ENCODE measurements at places on chromosomes 2 and 18.

GRCh38 chr2:220556658-220557057 lies 929.2 kb downstream of the SLC4A3 start:
- DNase-seq: no peak

- no peak for DNase-seq
Observed at GRCh38 chr18:31065036-31065773, 22.7 kb upstream of the DSC3 start.

GRCh38 chr18:46040033-46040746 lies 31.9 kb downstream of the PSTPIP2 start:
- DNase-seq: no peak

GRCh38 chr2:172863341-172863740 lies 127.7 kb downstream of the RAPGEF4 start:
- no peak for DNase-seq

- DNase-seq: no peak
Observed at GRCh38 chr2:9991829-9992273, 40.4 kb downstream of the GRHL1 start.

GRCh38 chr18:62981566-62981965 lies 266.2 kb downstream of the PHLPP1 start:
- no peak for DNase-seq

GRCh38 chr2:154591294-154591820 lies 107.1 kb upstream of the KCNJ3 start:
- DNase-seq: no peak

GRCh38 chr2:96729748-96730147 lies 10.1 kb downstream of the LMAN2L start:
- no peak for DNase-seq

DNA sequence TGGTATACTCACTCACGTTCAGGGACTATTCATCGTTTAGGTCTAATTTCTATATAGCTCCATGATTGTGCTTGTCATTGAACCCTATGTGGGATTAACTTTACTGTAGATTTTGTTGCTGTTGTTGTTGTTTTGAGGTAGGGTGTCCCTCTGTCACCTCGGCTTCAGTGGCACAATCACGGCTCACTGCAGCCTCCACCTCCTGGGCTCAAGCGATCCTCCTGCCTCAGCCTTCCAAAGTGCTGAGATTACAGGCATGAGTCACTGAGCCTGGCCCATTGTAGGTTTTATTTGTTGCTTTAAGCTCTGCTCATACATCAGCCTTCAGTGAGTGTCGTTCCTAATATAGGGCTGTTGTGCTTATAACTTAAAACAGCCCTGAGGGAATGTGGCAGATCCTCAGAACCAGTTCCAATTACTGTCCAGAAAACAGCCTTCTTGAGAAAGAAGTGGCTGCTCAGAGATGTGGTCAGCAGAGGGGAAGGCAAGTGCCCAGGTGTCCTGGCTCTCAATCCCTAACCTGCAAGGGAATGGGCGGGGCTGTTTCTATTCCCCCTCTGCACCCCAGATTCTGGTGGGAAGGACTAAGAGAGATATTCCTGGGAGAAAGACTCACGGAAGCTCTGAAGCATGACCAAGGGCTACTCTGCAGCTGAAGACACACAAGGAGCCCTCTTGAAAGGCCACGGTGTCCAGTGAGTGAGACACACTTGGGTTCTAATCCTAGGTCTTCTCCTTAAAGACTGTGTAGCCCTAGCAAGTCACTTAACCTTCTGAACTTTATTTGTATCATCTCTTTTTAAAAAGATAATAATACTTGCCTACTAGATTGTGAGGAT lies 79.6 kb upstream of the LCLAT1 start:
- DNase-seq: no peak

DNA sequence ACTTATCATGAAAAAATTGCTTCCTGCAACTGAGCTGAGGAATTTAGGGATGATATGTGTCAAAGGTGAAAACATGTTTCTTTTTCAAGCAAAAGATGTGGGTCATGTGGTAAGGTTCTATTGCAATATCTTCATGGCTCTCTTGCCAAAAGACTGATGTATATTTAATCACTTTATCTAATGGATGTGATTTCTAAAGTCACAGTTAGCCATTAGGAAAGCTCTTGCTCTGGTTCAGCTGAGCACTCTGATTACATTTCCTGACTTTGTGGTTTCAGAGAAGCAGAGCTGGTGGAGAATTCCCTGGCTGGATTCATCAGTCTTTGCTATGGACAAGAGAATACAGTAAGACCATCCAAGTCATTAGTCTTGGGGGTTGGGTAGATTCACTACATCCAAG lies 24.4 kb downstream of the SCN9A start:
- DNase-seq: no peak

DNA sequence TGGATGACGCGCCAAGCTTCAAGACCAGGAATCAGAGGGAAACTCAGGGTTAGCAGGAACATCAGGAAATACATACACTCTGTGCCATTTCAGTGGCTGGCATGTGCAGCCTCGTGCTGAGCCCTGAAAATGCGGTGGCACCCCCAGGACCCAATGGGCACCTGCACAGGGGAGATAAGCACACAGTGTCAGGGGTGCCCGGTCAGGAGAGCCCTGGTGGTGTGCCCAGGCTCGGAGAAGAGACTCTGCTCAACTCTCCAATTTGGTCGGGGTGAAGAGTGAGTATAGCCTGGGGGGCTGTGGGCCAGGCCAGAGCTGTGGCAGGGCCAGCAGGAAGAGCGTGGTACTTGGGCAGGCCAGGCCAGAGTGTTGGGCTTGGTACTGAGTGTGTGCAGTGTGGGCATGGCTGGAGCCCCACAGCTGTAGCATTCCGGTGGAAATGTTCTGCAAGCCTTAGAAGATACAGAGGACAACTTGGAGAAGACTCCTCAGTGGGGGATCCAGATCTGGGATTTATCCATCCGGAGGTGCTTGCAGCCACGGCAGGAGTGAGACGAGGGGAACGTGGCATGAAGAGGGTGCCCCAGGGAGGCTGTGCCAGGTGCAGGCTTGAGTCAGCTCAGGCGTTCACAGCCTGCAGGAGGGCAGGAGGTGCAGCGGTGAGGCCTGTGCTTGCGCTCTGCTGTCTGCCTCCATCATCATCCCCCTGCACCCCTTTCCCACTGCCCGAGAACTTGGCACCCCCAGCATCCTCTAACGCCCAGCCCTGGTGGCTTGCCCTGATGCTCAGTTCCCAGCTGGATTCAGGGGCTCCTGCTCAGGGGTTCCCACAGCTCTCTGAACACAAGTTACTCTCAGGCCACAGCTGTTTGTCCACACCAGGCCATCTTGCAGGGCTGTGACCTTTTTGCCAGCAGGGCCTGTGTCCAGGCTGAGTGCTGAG lies 451.7 kb upstream of the HS6ST1 start:
- no peak for DNase-seq

GRCh38 chr2:106363791-106364190 lies 104.4 kb downstream of the RGPD3 start:
- no peak for DNase-seq

- no peak for DNase-seq
Observed at GRCh38 chr18:35041815-35042387, 688 bp downstream of the MAPRE2 start.

- DNase-seq: no peak
Observed at GRCh38 chr2:15159206-15159605, 401.9 kb downstream of the NBAS start.

DNA sequence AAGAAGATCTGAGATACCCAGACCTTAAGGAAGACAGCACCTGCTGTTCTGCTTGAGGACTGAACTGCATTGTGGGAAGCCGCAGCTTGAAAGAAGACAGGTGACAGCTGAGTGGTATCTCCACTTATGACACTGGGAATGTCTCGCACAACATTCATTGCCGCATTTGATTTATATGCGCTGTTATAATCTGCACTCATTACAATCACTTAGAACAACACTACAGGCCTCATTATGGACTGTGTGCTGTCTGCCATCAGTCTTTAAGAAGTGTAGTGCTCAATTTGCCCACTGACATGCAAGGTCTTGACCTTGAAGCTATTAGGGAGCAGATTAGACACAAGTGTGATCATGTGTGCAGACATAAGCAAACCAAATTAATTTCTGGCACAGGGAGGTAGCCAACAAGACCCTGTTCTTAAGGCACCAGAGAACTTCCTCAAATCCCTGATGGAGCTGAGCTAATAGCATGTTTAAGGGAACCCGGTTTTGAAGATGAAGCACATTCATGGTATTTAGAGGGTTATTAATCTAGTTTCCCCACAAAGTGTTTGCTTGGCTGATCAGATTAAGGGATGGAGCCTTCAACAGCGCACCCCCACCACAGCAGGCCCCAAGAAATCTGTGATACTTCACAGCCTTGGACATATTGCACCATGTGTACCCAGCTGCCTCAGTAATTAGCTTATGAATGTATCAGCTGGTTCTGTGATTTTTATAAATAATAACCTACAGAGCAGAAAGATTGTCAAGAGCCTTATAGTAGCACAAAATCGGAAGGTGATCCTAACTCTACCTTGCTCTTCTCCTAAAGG lies 146.8 kb downstream of the SATB2 start:
- DNase-seq: no peak

DNA sequence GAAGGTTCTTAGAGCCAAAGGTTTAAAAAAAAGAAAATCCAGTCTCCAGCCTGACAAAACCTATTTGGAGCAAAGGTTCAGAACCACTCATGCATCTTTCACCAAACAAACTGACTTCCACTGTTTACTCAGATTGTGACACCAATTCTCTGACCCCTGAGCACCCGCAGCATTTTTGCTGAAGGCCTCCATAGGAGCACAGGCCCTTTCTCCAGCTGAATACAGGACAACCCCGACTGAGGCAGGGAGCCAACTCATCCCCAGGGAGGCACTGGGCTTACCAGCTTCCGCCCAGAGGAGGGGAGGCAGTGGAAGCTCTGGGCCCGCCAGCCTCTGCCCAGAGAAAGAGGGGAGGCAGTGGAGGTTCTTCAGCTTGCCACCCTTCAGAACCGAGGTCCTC lies 51.0 kb upstream of the CNGA3 start:
- DNase-seq: no peak

- DNase-seq: peak; percentile 56
Observed at GRCh38 chr18:26548415-26549262, at the start of gene KCTD1. Gene KCTD1 (minus strand): TSS chr18:26548553. CDS start chr18:26548536, 17 bp downstream.

DNA sequence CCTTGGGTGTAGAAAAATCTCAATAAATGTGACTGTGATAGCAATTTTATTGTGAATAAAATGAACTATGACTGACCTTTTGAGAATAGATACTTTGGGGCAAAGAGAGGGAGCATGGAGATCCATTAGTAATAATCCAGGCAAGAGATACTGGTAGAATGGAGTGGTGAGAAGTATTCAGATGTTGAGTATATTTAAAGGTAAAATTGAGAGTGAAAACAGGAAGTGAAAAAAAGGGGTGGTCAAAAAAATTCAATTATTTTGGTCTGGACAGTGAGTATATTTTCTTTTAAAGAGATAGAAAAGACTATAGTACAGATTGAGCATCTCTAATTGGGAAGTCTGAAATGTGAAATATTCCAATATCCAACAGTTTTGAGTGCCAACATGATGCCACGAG lies 1515.6 kb upstream of the NXPH2 start:
- no peak for DNase-seq

DNA sequence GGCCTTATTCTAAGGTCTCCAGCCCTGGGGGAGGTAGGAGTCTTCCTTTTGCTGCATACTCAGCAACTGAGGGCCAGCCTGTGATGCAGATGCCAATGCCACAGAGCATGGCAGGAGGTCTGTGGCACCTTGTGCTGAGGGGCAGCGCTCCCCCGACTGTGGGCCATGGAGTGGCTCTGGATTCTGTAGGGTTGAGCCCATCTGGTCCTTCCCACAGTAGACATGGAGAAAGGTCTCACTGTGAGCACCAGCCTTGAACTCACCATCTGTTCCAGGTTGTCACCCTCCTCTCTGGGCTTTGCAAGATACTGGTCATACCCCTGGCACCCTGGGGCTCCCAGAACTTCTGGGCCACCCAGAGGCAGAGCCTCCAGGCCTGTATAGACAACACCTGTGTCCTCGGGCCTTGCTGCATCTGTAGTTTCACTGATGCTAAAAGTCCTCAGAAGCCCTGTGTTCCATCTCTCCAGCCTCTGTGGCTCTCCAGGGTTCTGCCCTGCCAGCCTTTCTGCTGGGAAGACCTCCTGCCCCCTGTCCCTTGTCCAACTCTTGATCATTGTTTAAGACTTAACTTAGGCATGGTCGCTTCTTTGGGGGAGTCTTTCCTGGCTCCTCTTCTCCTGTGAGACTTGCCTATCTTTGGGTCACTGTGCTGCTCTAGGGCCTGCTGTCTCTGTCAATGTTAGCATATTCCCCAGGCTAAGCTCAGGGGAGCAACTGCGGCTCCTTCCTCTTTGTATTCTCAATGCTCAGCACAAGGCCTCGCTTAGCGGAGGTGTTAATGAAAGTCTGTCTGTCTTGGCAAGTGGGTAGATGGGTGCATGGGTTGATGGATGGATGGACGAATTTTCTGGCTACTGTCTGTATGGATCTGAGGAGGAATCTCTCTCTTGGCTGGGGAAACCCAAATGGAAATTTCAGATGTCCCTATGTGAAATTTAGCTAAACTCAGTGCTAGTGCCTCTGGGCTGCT lies 160.9 kb downstream of the DYSF start:
- no peak for DNase-seq

DNA sequence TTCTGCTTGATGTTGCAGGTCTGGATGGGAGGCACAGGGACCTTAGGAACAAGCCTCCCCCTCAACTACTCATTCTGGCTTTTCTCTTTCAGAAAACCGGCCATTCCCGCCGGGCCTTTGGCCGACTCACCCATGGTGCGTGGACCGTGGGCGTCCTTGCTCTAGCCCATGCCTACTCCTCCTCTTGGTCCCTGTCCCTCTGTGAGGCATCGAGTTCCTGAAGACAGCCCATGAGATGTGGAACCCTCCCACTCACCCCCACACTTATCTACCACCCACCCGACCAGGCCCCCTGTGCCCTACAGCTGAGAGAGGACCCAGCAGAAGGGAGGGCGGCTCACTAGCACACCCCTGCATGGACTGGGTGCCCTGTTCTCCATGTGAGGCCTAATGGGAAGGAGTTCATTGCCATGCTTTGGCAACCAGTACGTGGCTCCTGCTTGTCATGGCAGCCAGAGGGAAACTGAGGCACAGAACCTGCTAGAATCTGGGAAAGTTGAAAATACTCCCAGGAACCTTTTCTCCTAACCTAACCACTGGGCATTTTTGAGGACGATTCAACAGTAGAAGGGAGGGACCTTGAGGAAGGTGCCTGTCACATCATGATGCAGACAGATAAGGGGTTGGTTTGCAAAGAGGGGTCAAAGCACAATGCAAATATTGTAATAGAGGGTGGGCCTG lies 8.5 kb downstream of the SPEG start:
- no peak for DNase-seq

- DNase-seq: no peak
Observed at GRCh38 chr2:62156861-62157496, 38.9 kb upstream of the B3GNT2 start.

DNA sequence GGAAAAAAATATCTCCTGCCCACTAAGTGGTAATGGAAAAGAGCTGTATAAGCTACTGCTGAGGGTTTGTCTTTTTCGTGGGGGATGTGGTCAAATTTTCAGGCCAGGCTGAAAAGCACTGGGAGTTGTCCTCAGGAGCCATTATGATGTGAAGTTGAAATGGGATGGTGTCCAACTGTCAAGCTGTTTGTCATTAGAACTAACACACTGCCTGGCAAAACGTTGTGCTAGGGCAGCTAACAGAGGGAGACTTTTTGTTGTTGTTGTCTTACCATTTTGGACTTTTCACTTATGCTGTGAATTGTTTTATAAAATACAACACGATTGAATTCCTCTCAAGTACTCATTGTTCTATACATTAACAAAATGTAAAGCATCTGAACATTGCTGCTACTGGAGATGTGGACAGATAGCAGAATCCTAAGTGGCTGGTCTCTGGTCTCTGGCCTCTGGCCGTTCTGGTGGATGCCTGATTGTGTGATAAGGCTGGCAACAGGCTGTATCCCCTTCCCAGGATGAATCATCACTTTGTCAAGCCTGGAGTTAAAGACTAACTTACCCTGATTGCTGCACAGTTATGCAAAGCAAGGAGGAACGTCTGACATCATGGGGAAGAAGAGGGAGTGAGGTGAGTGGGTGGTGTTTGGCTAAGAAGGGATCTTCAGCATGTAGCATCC lies 2.3 kb downstream of the MYO1B start:
- no peak for DNase-seq

All from amygdala (tissue), 56 donors.